ENCODE measurements at places on chromosomes 7 and 10.

DNA sequence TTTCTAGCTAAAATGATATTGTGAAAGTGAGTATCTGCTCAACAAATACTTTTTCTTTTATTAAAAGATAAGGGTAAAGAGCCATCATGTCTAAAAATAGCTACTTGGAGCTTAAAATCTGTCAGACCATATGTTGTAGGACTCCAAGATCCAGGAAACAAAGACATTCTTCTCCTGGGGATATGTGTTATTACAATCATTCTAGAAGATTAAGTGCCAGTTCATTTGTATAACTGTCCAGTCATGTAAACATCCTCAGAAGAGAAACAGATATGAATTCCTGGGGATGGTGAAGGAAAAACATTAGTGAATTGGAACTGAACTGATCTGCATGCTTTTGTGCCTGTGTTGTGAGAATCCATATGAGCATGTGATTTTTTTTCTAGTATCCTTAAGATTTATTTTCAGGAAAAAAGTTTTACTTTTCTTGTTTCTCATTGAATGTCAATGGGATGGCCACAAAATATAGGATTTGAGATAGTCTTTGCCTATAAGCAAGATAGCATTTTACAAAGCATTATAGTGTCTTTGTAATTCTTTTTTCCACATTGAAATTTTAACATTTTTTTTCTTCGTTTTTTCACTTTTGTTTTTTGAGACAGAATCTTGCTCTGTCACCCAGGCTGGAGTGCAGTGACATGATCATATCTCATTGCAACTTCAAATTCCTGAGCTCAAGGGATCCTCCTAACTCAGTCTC lies 14.4 kb upstream of the MTERF1 start:
- no peak for DNase-seq

DNA sequence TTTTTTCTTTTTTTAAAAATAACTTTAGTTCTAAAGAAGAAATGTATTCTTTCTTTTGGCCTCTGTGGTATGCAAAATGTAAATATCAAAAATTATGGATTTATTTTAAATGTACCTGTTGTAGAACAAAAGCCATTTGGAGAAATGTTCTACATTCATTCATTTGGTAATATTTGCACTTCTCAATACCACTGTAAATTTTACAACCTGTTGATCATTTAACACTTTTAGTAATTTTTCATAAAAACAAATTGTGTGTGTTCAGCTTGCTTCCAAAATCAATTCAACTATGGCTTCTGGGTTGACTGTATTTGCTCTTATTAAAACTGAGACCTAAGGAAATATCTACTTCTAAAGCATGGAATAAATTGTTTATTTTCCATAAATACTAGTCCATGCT lies 2.3 kb upstream of the IGF2BP3 start:
- no peak for DNase-seq

DNA sequence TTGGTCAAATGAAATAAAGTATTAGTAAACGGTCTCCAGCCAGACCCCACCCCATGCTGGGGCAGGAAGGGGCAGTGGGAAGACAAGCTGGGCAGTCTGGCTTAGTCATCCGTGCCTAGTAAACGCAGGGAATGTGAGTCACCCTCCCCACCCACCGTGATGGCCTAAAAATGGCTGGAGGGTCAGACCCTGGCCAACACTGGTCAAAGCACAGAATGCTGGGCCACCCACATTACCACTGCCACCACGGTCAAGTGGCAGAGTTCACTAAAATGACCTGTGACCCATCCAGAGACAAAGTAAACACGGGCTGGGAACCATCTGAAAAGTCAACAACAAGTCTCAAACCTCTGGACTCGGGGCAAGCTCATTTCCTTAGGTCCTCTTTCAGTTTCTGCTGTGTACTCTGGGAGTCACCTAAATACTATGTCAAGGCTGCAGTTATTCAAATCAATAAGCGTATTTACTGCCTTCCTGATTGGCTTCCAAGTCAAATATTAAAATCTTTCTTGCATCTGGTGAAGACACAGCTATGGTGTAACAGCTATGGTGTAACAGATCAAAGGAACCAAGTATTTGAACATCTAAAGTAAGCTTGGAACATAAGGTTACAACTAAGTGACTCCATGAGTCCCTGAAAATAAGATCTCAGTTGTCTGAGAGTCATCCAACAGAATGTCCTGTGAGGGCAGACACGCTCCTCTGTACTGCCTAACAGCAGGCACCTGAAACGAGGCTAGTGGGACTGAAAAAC lies 3.0 kb downstream of the ZFAND2A start:
- DNase-seq, result no peak

GRCh38 chr10:108736111-108736510 lies 1187.2 kb downstream of the XPNPEP1 start:
- DNase-seq, result no peak

DNA sequence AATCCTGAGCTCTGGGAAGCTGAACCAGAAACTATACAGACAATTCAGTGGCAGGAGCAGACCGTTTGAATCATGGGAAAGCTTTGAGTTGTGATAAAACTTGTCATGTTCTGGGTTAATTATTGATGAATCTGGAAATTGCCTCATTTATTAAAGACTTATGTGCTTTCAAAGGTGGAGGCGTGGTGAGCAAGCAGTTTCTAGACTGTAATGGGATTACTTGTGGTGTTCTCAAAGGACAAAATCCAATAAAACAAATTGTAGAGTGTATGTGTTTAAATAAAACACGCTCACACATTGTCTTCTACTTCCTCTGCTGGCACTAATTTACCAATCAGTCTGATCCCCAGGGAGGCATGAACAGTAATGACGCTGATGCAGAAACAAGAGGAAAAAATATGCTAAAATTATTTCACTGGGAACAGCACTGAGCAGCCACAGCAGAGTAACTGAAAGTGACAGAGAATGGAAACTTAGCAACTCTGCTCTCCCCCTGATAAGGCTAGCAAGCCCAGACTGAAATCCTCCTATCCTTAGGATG lies 25.1 kb downstream of the PARD3 start:
- no peak for DNase-seq

DNA sequence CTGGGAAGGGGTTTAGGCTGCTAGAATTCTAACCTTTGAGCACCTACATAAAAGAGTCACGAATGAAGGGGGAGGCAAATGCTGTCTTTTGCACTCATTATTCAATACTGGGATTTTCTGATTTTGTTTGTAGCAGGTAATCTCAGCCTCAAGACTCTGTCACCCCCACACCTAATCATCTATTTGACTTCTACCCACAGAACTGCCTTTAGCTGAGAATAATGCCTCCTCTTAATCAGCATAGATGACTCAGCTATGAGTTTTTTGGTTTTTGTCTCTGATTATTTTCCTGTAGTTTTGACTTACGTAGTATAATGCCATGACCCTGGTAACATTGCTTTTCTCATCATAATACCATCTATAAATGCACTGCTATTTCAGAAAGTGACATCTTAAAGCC lies 42.7 kb upstream of the CACNB2 start:
- DNase-seq, result no peak

DNA sequence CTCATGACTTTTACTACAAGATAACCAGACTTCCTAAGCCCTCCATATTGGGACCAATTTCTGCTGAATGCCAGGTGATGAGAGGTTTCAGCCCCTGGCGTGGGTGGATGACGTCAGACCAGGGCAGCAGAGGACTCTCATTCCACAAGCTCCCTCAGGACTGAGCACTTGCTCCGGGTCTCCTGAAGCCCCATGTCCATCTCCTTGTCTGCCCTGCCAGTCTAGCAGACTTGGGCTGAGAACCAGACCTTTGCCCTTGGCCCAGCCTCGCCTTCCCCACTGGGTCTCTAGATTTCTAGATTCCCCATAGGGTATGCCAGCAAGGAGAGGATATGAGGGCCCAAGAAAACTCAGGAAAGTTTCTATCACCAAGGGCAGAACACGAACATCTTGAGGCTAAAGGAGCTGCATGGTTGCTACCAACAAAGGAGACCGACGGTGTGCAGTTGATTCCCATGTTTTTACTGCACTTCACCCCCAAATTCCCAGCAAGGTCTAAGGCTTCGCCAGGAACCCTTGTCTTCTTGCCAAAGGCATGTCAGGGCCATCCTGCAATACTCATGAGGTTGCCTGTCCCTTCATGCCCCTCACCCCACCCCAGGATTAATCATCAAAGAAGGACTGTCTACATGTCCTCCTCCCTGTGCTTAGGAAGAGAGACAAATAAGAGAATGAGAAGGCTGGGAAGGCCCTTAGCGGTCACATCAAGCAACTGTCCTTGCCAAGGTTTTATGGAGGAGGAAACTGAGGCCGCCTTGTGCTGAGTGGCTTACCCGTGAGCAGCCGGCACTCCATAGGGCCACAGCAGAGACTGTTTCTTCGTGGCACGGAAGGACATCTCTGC lies 96.5 kb upstream of the MACROH2A2 start:
- no peak for DNase-seq

DNA sequence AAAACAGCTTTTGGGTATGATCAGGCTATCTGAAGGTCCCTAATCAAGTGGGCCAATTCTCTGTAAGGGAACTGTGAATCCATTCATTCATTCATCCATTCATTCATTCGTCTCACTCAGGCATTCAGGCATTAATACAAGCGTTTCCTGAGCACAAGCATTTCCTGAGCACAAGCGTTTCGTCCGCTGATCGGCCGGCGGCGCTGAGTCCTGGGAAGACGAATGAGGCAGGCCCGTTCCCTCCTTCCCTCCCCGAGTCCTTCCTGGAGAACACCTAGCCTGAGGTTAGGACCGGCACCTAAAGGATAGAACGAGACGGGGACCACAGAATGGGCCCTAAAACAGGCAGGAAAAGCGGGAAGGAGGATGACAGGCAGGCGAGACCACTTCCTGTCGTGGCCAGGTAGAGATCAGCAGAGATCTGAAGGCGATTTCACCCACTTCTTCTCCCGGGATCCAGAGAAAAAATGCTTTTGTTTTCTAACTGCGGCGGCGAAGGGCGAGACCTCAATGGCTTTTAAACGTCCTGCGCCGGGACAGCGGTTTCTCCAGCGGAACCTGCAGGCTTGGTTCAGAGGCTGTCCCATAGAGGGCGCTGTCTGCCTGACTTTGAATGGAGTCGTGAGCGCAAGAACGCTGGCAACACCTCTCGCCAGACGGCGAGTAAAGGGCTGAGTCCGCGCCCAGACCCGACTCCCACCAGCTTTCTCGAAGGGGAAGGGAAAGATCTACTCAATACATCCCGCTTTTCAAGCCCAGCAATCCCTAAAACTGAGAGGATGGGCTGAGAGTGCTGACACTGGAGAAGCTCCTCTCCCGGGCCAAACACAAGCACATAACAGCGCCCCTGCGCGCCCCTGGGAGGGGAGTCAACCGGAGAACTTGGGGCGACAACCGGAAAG lies 2.9 kb upstream of the HMX3 start:
- peak; percentile 24 for DNase-seq

- DNase-seq, result no peak
Measured at GRCh38 chr7:77416621-77417371, 647 bp upstream of the GSAP start.

DNA sequence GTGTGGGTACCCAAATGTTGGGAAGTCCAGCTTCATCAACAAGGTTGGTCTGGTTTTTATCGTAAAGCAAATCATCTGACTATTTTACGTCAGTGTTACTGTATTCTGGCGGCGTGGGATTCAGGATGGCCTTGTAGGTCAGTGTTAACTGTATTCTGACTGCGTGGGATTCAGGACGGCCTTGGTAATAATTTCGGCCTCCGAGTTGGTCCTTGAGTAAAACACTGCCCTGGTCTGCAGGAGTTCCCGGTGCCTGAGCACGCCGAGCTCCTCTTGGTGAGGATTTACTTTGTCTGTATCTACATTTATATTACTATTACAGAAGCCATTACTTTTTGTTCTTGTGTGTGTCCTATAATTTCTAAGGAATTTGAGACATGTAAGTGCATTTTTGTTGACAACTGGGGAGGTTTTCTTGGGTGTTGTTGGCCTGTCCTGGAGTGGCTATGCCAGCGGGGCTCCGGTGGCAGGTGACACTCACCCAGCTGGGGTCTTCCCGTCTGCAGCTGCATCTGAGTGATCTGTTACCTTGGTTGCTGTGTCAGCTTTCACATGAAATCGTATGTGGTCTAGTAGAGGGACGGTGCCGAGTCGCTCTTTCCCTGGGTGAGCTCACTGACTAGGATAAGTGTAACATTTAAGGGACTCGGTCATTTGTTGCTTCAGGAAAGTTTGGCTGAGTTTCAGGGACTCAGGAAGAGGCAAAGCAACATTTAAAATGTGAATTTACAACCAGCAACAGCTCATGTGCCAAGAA lies 9.2 kb downstream of the GTPBP4 start:
- DNase-seq, result no peak

- no peak for DNase-seq
Measured at GRCh38 chr7:97446361-97446760, 285.5 kb upstream of the TAC1 start.

GRCh38 chr7:9507290-9507689 lies 1073.9 kb downstream of the NXPH1 start:
- DNase-seq, result no peak

- no peak for DNase-seq
Measured at GRCh38 chr7:46218461-46219200, 297.6 kb upstream of the IGFBP3 start.

GRCh38 chr7:90407484-90407821 lies 4.2 kb downstream of the CLDN12 start:
- DNase-seq, result no peak

DNA sequence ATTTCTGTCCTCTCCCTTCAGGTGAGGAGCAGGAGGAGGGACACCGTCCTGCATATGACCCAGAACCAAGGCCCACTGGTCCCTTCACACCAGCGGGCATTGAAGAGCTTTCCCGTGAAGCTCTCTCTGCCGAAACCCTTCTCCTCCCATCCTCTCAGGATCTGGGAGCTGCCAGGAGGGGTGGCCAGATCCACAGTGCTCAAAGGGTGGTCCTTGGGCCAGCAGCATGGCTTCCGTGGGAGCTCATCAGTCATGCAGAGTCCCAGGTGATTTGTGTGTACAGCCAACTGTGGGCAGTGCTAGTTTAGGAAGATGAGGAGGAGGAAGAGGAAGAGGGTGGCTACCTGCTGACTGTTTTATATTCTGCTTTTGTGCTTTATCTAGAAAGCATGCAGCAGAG lies 28.4 kb downstream of the CNPY1 start:
- DNase-seq, result no peak

DNA sequence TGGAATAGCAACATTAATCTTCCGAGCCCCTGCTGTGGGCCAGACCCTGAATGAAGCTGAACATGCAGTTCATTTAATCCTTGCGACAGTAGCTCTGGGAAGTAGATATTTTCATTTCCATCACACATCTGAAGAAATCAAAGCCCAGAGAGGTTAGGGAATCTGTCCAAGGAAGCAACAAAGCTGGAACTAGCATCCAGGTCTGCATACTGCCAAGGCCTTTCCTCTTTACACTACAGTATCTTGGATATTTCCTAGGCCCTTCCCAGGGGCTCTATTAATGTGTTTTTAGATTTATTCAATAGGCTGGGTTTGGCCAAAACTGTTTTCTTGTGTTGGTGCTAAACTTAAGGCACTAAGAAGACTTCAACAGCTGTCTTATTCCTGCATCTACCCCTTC lies 48.1 kb downstream of the FAM13C start:
- DNase-seq, result no peak

GRCh38 chr10:132027423-132027983 lies 38.2 kb upstream of the JAKMIP3 start:
- peak; percentile 11 for DNase-seq

DNA sequence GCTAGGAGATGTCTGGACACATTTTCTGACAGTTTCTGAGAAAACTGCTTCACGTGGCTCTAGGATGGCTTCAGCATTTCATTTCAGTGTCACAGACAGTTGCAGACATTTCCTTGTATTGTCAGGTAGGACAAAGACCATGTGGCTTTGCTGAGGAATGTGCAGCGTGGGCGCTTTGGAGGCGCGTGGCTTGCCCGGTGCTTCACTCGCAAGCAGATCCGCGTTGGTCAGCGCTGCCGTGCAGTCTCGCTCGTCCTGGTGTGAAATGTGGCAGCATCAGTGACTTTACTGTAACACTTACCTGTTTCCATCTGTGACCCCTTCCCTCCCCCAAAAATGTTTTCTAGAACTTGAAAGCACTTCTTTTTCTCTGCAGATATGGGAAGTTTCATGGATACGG lies 340.5 kb downstream of the SDK1 start:
- DNase-seq, result no peak
